ENCODE measurements at places on chromosomes 3 and 15.
A peak's percentile ranks its signal among the peaks of the same experiment; 100 is the strongest.

- DNase-seq = no peak
Observed at GRCh38 chr3:180142041-180142440, 105.3 kb upstream of the PEX5L start.

GRCh38 chr3:70736009-70736408 is 423.6 kb upstream of the MDFIC2 start:
- no peak for DNase-seq

GRCh38 chr15:68435966-68436365 is 4.0 kb upstream of the ITGA11 start:
- no peak for DNase-seq

- no peak for DNase-seq
Observed at GRCh38 chr3:40546816-40547215, 22.1 kb downstream of the ZNF621 start.

DNA sequence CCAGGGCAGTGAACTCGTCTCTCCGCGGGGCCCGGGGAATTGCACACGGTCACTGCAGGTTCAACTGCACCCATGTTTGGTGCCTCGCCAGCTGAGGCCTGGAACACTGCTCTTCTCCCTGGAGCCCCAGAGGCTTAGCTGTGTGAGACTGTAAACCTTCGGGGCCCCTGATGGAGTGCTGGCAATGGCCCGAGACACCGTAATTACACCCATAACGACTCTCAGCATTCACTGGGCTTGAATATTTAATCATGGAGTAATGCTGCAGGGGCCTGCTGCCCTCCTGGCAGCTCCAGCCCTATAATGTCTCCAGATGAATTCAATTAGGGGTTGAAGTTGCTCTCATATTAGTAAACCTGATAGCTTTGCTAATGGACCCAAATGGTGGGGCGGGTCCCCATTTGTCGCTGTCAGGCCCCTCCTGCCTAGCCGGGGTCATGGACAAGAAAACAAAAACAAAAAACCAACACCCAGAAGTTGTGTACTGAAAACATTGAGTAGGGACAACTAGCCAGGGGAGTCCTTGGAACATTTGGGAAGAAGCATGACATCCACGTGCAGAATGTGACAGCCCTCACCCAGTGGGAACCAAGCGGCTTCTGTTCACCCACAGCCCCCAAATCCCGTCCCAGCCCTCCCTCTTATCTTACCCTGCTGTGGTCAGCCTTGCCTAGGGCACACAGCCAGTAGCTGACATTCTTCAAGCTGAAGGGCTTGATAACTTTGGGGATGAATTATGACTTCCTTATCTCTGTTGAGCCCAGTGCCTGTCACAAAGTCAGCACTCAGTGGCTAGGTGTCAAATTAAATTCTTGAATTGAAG is 74.3 kb upstream of the SCN5A start:
- no peak for DNase-seq

DNA sequence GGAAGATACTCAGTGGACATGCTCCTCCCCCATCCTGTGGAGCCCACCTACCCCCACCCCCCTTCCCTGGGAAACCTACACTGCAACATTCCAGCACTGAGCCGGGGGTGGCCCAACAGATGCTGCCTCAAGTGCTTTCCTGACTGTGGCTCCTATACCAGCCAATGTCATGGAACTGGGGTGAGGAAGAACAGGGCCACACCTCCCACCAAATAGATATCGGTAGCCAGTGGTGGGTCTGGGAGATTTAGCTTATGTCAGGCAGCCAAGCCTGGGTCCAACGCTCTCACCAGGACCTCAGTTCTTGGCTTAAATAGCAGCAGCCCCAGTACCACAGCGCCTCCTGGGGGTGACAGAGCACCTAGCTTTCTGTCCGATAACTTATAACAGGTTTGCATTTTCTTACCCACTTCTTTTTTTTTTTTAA is 30.3 kb downstream of the CDC25A start:
- peak; percentile 66 for DNase-seq

GRCh38 chr15:101089579-101090427 is 162.0 kb downstream of the CHSY1 start:
- DNase-seq = no peak

All from activated CD8-positive, alpha-beta T cell treated with anti-CD3 and anti-CD28 coated beads for 36 hours (primary cell).